ENCODE measurements at places on chromosomes 12 and 14. TPM values are rescaled to one million over a fixed set of nuclear protein-coding genes. Genes with fewer than 3 reads are reported as not detected.
A peak's percentile ranks its signal among the peaks of the same experiment; 100 is the strongest.

The CLEC6A gene
- total RNA-seq = not detected

The RIPK3 gene
- total RNA-seq = 22.7 TPM

The INSM2 gene
- not detected for total RNA-seq

The ANO2 gene
- total RNA-seq = 0.89 TPM

The TUNAR gene
- not detected for total RNA-seq

The IGF1 gene
- not detected for total RNA-seq

- H3K36me3 ChIP-seq = no peaks in the 10 kb centered on the region
- H3K4me1 ChIP-seq = peaks cover 12% of the 10 kb centered on the region
- no peak overlapping the region for H3K4me3 ChIP-seq
- H3K27me3 ChIP-seq = no peaks in the 10 kb centered on the region
- peak overlapping the region; percentile 32 for H3K27ac ChIP-seq
- DNase-seq = no peak
Measured at GRCh38 chr12:68224613-68225285, 861 bp downstream of the IL26 start.

- H3K27me3 ChIP-seq = no peaks in the 10 kb centered on the region
- H3K4me3 ChIP-seq = peak overlapping the region; percentile 21
- peak overlapping the region; percentile 82 for H3K27ac ChIP-seq
- peaks cover 41% of the 10 kb centered on the region for H3K4me1 ChIP-seq
- peaks cover 2% of the 10 kb centered on the region for H3K36me3 ChIP-seq
- no peak for DNase-seq
Measured at GRCh38 chr14:50225974-50226297, 5.4 kb downstream of the SOS2 start.

- peaks cover 42% of the 10 kb centered on the region for H3K27me3 ChIP-seq
- peaks cover 2% of the 10 kb centered on the region for H3K4me1 ChIP-seq
- DNase-seq = no peak
- H3K36me3 ChIP-seq = peaks cover 2% of the 10 kb centered on the region
- no peak overlapping the region for H3K27ac ChIP-seq
- H3K4me3 ChIP-seq = no peak overlapping the region
Measured at GRCh38 chr14:95038521-95039250, 118.6 kb downstream of the DICER1 start.

- H3K27me3 ChIP-seq = peaks cover 40% of the 10 kb centered on the region
- H3K4me3 ChIP-seq = peak overlapping the region; percentile 86
- peaks cover 8% of the 10 kb centered on the region for H3K4me1 ChIP-seq
- peak; percentile 18 for DNase-seq
- peaks cover 4% of the 10 kb centered on the region for H3K36me3 ChIP-seq
Measured at GRCh38 chr12:2783936-2784600, 10.7 kb upstream of the FKBP4 start.

DNA sequence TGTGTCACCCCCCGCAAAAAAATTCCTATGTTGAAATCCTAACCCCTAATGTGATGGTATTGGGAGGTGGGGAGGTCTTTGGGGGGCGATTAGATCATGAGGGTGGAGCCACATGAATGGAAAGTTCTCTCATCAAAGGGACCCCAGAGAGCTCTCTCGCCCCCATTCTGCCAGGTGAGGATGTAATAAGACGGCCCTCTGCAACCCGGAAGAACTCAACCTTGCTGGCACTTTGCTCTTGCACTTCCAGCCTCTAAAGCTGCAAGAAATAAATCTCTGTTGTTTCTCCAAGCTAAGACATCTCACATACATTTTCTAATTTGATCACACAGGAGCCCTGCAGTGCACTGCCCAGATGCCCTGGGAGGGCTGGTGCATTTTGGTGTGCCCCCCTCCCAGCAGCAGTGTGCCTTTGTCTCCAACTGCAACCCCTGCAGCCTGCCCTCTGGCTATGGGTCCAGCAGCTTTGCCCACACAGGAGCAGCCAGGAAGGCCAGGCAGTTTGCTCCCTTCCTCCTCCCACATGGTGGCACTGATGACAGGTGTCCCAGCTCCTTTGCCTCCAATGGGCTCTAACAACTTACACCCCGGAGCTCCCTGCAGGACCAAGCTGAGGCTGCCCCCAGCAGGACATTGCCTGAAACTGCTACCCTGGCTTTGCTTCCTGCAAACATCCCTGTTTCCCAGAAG lies 59.3 kb downstream of the C14orf132 start:
- H3K36me3 ChIP-seq = no peaks in the 10 kb centered on the region
- H3K4me3 ChIP-seq = no peak overlapping the region
- H3K27me3 ChIP-seq = peaks cover 15% of the 10 kb centered on the region
- peak overlapping the region; percentile 43 for H3K27ac ChIP-seq
- H3K4me1 ChIP-seq = peaks cover 4% of the 10 kb centered on the region

DNA sequence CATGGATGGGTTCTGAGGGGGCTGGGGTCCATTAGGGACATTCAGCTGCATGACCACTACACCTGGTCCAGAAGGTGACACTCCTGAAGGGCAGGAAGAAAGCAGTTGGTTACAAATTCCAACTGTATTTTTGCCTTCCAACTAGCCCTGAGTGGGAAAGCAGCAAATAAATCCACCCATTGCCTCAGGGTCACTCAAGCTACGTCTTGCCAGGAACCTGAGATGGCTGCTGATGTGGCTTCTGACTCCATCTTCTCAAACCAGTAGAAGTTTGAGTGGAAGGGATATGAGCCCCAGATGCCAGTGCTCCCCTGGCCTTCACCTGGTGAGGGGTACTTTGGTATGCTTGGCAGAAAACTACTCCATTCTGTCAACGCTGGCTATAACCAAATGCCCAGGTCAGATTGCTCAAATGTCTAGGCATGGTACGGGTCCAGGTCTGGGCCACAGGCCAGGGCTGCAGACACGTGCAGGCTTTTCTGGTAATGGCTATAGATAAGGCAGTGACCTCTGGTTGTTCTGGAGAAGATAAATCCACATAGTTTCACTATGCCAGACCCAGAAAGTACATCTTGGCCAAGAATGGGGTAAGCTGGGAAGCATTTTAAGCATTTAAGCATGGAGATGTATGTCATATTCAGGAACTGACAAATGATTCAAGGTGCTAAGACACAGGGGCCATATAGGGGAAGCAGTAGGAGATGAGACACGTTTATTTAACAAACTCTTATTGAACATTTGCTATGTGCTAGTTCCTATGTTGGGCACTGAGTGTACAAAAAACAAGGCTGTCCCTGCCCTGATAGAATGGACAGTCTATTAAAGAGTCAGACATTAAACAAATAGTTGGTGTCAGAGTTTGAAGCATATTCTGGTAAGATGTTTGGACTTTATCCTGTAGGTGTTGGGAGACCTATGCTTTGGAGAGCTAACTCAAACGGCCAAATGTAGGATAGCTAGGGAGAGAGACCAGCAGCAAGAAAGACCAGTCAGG lies 8.3 kb upstream of the STAC3 start:
- no peaks in the 10 kb centered on the region for H3K27me3 ChIP-seq
- peaks cover 3% of the 10 kb centered on the region for H3K4me1 ChIP-seq
- H3K4me3 ChIP-seq = no peak overlapping the region
- H3K27ac ChIP-seq = no peak overlapping the region
- H3K36me3 ChIP-seq = peaks cover 4% of the 10 kb centered on the region

DNA sequence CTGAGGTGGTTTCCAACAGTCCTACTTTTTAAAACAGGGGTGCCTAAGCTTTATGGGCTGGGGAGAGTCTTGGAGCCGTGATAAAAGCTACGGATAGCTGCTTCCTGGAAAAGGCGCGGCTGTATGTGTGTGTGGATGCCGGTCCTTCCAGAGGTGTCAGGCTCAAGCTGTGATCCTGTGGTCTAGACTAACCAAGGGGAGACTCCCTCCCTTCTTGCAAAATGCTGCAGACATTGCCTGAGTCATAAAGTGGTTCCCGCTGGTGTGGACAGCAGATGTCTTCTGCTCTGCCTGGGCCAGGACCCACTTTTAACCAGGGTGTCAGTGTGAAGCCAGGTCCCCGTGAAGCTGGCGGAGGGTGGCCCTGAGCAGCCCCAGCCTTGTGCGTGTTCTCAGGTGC lies 37.8 kb downstream of the CCDC92 start:
- H3K27ac ChIP-seq = no peak overlapping the region
- DNase-seq = no peak
- H3K4me1 ChIP-seq = peaks cover 37% of the 10 kb centered on the region
- H3K27me3 ChIP-seq = peaks cover 4% of the 10 kb centered on the region
- peaks cover 5% of the 10 kb centered on the region for H3K36me3 ChIP-seq

- H3K36me3 ChIP-seq = peaks cover 2% of the 10 kb centered on the region
- H3K4me3 ChIP-seq = no peak overlapping the region
- H3K27me3 ChIP-seq = peaks cover 28% of the 10 kb centered on the region
- no peak overlapping the region for H3K27ac ChIP-seq
Measured at GRCh38 chr14:71308671-71309070, 401.4 kb downstream of the PCNX1 start.

DNA sequence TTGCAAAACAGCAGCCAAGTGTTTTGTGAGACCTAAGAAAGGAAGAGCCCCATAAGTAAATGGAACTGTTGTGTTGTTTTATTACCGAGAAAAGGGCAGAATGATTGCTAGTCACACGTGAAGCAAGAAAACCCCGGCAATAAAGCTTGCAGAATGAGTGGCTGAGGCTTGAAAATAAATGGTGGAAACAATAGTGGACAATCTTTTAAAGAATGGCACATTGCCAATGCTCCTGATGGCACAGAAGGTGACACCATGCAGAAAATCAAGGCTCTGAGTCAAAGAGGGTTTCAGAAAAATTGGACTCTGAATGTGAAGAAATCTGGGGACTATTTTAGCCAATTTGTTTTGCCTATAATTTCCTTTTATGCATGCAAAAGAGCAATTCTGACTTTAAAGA lies 4.0 kb upstream of the AQP2 start:
- peaks cover 20% of the 10 kb centered on the region for H3K27me3 ChIP-seq
- H3K27ac ChIP-seq = peak overlapping the region; percentile 96
- DNase-seq = no peak
- H3K4me1 ChIP-seq = peaks cover 37% of the 10 kb centered on the region

DNA sequence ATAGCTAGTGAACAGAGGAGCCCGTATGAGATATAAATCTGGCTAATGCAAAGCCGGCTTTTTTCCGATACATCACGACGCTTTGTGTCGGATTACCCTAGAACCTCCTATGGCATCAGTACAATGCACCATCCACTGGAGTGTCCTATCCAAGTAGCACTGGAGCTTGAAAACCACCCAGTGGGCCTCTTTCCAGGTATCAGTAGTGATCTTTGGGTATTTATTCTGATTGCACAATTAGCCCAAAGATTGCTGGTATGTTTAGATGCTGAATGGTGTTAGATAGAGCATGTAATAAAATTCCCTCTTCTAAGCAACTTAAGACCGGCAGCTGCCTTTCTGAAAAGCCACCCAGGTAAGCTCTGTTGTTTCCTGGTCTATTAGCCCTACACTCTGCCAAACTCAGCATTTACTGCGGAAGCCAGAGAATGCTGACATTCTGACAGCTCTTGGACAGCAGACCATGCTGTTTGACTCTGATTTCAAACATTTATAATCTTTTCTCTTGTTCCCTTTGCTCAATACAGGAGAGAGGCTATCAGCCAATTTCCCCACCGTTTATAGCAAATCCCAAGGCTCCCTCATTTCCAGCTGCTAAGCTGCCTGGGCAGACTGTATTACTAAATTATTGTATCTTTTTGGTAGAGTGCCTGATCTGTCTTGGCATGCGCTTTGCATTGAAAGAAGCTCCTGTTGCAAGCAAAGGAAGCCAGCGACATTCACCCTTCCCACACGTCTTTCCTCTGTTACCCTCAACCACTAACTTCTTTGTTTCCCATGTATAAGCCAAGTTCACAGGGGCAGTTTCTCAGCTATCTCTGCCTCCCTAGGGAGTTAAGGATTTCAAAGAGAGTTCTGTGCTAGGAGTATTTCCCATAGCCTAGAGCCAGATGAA lies 388.3 kb upstream of the GARIN6 start:
- no peak overlapping the region for H3K4me3 ChIP-seq
- no peaks in the 10 kb centered on the region for H3K27me3 ChIP-seq
- H3K27ac ChIP-seq = no peak overlapping the region
- H3K4me1 ChIP-seq = no peaks in the 10 kb centered on the region
- no peak for DNase-seq

- H3K4me3 ChIP-seq = no peak overlapping the region
- H3K4me1 ChIP-seq = no peaks in the 10 kb centered on the region
- H3K27ac ChIP-seq = no peak overlapping the region
- no peak for DNase-seq
Measured at GRCh38 chr12:79344855-79345847, 345.6 kb downstream of the PAWR start.

- no peaks in the 10 kb centered on the region for H3K4me1 ChIP-seq
- no peaks in the 10 kb centered on the region for H3K36me3 ChIP-seq
- no peaks in the 10 kb centered on the region for H3K27me3 ChIP-seq
- H3K27ac ChIP-seq = no peak overlapping the region
Measured at GRCh38 chr12:118427819-118428218, 51.5 kb downstream of the SUDS3 start.

DNA sequence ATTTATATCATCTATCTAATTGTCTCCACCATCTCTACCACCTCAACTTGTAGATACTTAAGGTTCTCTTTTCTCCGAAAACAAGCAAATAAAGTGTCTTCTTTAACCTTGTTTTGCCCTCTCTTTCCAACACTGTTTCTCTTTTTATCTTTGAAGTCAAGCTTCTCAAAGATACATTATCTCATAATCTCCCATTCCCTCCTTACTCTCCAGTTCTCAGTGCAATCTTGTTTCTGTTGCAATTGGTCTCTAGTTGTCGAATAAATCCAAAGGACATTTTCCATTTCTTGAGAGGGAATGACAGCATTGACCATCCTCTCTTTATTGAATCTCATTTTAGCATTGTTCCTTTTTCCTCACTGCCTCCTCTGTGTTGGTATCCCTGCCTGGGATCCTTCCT lies 383.3 kb downstream of the SOX5 start:
- H3K4me1 ChIP-seq = no peaks in the 10 kb centered on the region
- DNase-seq = no peak
- no peak overlapping the region for H3K4me3 ChIP-seq

- no peak overlapping the region for H3K4me3 ChIP-seq
- H3K27ac ChIP-seq = no peak overlapping the region
- no peaks in the 10 kb centered on the region for H3K27me3 ChIP-seq
Measured at GRCh38 chr14:31716208-31716607, 155.0 kb downstream of the NUBPL start.

- no peaks in the 10 kb centered on the region for H3K36me3 ChIP-seq
- H3K4me3 ChIP-seq = peak overlapping the region; percentile 85
- no peaks in the 10 kb centered on the region for H3K27me3 ChIP-seq
- peak overlapping the region; percentile 56 for H3K27ac ChIP-seq
Measured at GRCh38 chr12:2794191-2794735, 507 bp upstream of the FKBP4 start.

- peaks cover 2% of the 10 kb centered on the region for H3K4me1 ChIP-seq
- H3K27ac ChIP-seq = no peak overlapping the region
- peaks cover 3% of the 10 kb centered on the region for H3K36me3 ChIP-seq
- H3K4me3 ChIP-seq = no peak overlapping the region
- no peak for DNase-seq
- peaks cover 10% of the 10 kb centered on the region for H3K27me3 ChIP-seq
Measured at GRCh38 chr12:40145896-40146295, 40.0 kb upstream of the SLC2A13 start.

DNA sequence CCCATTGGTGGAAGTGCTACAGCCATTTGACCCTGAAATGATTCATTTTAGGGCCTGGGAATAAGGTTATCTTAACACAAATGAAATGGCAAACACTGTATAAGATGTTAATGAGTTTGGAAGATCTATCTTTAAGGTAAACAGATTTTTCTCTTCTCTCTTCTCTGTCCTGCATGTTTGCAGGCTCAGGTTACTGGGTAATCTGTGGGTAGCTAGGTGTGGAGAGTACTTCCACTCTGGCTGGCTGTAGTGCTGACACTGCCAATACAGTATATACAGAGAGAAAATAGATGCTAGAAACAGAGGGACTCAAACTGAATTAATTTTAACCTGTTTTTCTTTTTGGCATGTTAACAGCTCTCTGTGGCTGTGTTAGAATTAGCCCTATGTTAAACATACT lies 84.6 kb downstream of the SLC38A6 start:
- H3K4me3 ChIP-seq = no peak overlapping the region
- H3K27ac ChIP-seq = no peak overlapping the region
- H3K36me3 ChIP-seq = peaks cover 5% of the 10 kb centered on the region
- H3K4me1 ChIP-seq = no peaks in the 10 kb centered on the region
- no peaks in the 10 kb centered on the region for H3K27me3 ChIP-seq

GRCh38 chr12:64181430-64182291 lies 40.4 kb downstream of the KICS2 start:
- DNase-seq = no peak
- no peaks in the 10 kb centered on the region for H3K4me1 ChIP-seq
- H3K27ac ChIP-seq = no peak overlapping the region
- H3K36me3 ChIP-seq = peaks cover 2% of the 10 kb centered on the region

Data from T-helper 17 cell (primary cell).